ENCODE measurements at places on chromosomes 7 and 10.

GRCh38 chr10:104498347-104499081 is 142.6 kb upstream of the SORCS3 start:
- no peak for DNase-seq

DNA sequence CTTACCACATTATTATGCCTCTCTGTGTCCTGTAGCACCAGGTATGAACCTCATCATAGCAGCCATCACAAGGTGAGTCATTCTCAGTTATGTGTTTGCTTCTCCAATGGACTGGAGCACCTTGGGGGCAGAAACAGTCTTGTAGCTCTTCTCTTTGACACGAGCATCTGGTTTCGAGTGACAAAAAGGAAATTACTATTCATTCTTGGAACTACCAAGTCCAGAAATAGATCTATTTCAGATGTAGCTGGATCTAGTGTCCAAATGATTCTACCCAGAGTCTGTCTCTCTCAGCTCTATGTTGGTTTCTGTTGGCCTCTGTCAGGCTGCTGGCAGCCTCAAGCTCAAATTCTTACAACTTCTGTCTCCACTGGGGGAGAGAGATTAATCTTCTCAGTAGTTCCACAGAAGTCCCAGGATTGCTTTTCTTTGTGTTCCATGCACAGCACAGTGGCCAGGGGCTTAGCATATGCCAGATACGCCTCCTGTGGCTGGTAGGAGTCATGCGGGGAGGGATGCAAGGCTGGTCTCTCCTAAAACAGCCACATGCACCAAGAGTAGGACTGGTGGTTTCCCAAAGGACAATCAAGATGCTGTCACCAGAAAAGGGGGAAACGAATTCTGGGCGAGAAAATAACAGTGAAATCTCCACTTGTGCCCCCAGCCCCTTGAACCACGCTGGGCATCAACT is 37.2 kb upstream of the PAPSS2 start:
- no peak for DNase-seq

GRCh38 chr7:142964502-142965246 is 2.5 kb upstream of the KEL start:
- no peak for DNase-seq

GRCh38 chr10:7388602-7389001 is 22.2 kb downstream of the SFMBT2 start:
- no peak for DNase-seq

Measured in NAMALWA (cell line).